NCI-H187 treated with DMSO at 0.1 percent for 48 hours (cell line): ENCODE measurements at places on chromosomes 3 and 15.

DNA sequence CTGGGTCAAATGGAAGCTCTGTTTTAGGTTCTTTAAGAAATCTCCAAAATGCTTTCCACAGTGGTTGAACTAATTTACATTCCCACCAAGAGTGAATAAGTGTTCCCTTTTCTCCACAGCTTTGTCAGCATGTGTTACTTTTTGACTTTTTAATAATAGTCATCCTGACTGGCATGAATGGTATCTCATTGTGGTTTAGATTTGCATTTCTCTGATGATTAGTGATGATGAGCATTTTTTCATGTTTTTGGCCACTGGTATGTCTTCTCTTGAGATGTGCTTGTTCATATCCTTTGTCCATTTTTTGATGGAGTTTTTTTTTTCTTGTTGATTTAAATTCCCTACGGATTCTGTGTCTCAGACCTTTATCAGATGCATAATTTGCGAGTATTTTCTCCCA is 745.0 kb upstream of the BCHE start:
- DNase-seq: no peak

DNA sequence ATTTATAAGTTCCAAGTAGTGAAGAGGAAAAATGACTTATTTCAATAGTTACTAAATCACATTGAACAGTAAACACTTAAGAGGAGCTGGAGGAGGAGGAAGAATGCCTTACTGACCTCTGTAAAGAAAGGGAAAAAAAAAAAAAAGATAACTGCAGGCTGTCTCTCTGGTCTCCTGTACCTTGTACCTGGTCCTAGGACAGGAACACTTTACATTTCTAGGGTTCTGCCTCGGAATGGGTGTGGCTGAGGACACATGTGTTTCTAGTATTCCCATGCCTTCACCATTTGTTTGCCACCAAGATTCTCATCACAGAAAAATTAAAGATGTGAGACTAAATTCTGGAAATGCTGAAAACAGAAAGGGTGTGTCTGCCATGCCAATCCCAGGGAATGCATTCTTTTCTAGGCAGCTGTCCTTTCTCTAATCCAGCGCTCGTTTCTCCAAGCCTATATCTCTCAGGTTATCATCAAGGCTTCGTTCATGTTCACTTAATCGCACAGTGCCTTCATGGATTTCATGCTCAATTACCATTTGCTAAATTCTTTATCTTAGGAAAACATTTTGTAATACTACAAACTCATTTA is 1208.3 kb downstream of the OTOL1 start:
- no peak for DNase-seq

- DNase-seq: no peak
Observed at GRCh38 chr3:48013288-48013980, 2.8 kb downstream of the MAP4 start.

DNA sequence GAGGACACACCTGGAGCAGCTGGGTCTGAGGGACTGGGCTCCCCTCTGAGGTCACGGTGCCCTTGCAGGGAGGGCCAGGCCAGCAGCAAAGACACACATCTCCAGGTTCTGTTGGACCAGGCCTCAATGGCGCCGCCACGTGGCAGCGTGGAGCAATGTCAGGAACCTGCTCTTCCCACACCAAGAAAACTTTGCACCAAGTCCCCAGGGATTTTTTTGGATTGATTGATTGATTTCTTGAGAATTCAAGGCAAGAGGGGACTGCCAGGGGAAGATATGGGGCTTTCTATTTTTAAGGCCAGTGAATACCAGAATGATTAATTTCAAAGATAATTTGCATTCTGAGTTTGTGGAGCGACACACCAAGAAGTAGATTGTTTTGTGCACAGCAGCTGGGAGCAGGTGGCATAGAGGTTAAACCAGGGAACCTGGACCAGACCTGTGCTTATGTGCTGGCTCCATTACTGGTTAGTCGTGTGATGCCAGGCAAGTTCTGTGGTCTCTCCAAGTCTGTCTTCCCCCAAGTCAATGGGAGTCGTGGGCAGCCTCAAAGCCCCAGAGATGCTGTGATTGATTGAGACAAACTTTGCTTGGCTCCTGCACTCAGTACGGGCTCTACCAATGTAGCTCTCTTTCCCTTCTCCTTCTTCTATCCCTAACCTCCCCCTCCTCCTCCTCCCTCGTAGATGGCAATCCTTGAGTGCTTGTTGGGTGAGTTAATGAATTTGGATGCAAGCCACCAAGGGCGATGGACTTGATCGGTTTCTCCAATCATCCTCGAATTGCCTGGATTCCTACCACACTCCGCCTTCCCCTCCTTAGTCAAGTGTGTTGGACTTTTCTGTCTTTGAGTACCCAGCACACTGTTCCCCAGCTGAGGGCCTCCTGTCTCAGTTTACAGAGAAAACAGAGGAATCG is 96.2 kb upstream of the TRPM1 start:
- DNase-seq: no peak

DNA sequence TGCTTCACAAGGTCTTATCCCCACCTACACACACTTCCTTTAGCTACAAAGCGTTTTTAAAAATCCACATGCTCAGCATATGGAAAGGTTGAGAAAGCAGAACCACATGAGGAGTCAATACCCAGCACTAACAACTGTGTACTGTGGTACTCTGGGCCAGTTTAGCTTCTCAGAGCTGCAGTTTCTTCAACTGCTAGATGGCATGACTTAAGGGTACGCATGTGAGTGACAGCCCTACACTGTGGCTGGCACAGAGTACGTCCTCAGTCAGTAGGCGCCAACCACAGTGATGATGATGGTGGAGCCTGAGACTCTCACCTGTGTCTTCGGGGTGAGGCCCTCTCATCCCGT is 17.4 kb downstream of the CCDC12 start:
- no peak for DNase-seq

DNA sequence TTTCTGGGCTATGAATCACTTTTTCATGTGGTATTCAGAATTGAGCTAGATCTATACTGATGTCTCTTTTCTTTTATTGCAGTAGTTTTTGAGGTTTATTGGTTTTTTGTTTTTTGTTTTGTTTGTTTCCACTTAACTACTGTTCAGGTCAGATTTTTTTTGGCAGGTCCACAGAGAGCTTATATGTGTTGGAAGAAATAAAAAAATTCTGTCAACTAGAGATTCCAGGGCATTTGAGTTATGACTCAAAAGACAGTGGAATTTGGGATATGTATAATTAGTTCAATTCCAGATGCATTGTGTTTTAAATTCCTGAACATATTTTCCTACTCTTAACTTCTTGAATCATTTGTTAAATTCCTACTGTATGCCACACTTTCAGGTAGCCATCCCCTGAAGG is 727.2 kb downstream of the SI start:
- no peak for DNase-seq

- DNase-seq: no peak
Observed at GRCh38 chr3:156507285-156507684, 47.6 kb downstream of the SSR3 start.

GRCh38 chr15:69390575-69390974 is 23.6 kb upstream of the KIF23 start:
- no peak for DNase-seq

GRCh38 chr15:55907797-55908196 is 85.6 kb downstream of the NEDD4 start:
- DNase-seq: no peak

DNA sequence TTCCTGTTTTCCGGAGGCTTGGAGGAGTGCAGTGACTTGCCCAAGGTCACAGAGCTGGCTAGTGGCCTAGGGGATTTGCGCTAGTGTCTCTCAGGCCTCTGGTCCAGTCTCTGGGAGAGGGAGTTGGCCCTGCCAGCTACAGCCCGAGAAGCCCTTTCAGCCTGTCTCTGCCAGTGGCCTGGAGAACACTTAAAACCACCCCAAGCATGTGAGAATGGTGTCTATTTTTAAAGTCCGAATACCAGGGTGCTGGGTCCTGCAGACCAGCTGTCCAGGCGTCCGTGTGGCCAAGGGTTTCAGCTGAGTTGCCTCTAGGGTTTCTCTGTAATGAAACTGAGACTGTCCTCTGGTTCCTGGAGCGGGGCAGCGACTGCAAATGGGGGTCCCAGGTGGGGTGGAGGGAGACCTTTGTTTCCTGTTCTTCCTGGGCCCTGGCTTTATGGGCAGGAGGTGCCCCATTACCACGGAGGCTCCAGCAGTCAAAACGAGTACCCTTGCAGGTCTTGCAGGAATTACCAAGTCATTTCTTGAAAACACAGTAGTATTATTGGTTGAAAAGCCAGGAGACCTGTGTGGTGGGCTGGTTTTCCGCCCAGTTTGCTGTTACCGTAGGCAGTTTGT is 2.2 kb downstream of the CAND2 start:
- DNase-seq: no peak

- DNase-seq: no peak
Observed at GRCh38 chr3:37824090-37824953, 37.4 kb upstream of the CTDSPL start.

DNA sequence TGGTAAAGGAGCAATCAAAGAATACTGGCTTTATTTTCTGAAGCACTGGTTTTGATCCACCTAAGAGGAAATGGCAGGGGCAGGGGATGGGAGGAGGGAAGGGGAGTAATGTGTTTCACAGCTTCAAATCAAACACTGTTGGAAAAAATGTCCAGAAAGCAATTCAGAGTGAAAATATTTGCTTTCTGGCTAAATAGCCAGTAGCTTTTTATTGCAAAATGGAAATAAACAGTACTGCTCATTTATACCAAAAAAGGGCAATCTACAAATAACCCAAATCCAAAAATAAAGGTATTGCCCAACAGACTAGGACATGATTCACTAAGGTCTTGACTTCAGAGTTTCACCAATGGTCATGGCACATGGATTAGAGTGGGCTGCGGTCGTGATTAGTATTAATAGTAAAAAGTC is 279.3 kb upstream of the THBS1 start:
- no peak for DNase-seq

GRCh38 chr3:130569461-130570365 is 52.7 kb downstream of the COL6A6 start:
- no peak for DNase-seq

DNA sequence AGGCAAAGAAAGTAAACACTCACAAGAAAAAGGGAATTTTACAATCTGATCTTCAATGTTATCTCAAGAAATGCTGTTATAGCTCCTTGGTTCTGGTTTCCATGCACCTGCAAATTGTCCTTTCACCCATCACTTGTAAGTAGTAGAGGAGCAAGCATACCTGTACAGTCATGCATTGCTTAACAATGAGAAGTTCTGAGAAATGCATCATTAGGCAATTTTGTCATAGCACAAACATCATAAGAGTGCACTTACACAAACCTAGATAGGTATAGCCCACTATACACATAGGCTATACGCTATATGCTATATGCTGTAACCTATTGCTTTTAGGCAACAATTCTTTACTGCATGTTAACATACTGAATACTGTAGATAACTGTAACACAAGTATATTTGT is 672.3 kb downstream of the FHIT start:
- DNase-seq: no peak

- DNase-seq: no peak
Observed at GRCh38 chr3:131835906-131836305, 198.9 kb downstream of the CPNE4 start.

DNA sequence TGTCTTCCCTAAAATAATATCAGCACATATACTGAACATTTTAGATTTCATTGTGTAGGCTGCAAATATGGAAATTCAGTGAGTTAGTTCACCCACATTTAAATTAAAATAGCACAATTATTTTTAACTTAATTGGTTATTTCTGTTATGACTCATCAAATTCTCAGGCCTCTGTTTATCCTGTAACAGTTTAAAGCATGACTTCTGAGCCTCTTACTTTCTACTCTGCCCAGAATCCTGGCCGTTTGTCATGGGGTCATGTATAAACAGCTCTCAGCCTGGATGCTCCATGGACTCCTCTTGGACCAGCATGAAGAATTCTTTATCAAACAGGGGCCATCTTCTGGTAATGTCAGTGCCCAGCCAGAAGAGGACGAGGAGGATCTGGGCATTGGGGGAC is 12.2 kb downstream of the TUBGCP4 start:
- DNase-seq: no peak

DNA sequence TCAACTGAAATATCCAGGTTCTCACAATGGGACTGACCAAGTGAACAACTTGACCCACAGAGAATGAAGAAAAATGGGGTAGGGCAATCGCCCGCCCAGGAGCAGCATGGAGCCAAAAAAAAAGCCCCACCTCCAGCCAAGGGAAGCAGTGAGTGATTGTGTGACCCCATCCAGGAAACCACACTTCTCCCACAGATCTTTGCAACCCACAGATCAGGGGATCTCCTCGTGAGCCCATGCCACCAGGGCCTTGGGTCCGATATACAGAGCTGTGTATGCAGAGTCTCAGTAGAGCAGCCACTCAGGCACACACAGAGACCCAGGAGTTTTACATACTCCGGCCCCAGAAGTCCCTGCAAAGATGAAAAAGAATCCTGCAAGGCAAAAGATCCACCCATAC is 35.7 kb downstream of the PYGO1 start:
- no peak for DNase-seq

GRCh38 chr15:61327019-61327631 is 98.0 kb upstream of the RORA start:
- DNase-seq: no peak

- no peak for DNase-seq
Observed at GRCh38 chr3:9211155-9211950, 38.1 kb downstream of the SRGAP3 start.

DNA sequence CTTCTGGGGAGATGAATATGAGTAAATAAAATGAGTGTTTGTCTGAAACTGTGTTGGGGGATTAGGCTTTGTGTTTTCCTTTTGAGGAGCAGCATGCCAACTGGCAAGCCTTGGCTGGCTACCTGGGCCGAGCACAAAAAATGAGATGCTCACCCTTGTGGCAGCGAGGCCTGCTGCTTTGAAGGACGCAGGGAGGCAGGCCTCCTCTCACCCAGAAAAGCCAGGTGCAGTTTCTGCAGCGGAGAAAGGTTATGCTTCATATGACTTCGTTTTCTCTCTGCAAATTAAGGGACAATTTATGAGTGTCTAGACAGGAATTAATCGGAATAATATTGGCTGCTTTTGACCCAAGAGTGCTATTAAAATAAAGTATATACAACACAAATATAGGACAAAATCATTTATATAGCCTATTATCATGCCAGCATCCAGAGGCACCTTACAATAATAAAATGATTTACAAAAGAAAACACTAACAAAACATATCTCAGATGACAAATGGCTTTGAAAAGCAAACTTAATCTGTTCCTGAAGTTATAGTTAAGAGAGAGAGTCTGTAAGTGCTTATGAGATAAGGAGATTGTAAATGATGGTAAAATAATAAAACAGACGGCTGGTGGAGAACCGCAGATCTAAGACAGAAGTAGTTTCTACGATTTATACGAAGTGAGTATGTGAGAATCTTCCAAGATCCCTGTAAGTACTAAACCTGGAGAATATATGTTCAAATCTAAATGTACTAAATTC is 682.8 kb upstream of the NR2F2 start:
- DNase-seq: no peak

DNA sequence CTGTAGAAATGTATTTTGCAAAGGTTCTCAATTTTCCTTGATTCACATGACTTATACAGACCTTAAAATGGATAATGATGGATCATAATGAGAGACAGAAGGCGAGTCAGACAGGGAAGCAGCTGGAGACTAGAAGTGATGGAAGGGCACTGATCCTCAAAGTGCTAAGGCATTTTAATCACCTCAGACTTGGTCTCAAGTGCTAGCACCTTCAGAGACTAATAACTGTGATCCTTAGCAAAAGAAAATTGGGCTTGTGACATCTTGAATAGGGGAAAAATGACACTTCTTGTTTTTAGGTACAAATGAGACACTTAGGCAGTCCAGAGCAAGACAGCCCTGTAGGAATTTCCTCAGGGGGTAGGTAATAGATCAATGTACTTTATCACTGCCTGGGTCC is 1011.7 kb downstream of the SQOR start:
- no peak for DNase-seq
